ENCODE measurements at places on chromosomes 13 and 19. TPM values are rescaled to one million over a fixed set of nuclear protein-coding genes. Genes with fewer than 3 reads are reported as not detected.
A peak's percentile ranks its signal among the peaks of the same experiment; 100 is the strongest.

GRCh38 chr13:80666782-80667552 lies 326.0 kb upstream of the SPRY2 start:
- DNase-seq = no peak

DNA sequence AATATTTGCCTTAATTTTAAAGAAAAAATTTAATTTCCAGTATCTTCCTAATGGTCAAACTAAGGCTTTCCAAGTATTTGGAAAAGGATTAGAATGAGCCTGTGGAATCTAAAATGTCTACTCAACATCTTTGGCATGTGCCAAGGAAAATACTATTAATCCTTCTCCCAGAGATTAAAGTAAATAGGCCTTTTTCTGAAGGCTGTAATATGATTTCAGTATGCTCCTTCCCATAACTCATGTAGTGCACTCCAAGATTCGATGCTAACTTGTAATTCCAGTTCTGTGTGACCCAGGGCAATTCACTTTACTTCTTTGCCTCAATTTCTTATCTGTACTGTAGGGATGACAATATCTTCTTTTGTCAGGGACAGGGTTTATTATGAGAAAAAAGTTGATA lies 196.9 kb downstream of the ZIC5 start:
- DNase-seq = no peak

- no peak for DNase-seq
Observed at GRCh38 chr13:114009590-114010400, 35.9 kb upstream of the C13orf46 start.

- no peak for DNase-seq
Observed at GRCh38 chr19:11261431-11261970, 823 bp downstream of the DOCK6 start.

DNA sequence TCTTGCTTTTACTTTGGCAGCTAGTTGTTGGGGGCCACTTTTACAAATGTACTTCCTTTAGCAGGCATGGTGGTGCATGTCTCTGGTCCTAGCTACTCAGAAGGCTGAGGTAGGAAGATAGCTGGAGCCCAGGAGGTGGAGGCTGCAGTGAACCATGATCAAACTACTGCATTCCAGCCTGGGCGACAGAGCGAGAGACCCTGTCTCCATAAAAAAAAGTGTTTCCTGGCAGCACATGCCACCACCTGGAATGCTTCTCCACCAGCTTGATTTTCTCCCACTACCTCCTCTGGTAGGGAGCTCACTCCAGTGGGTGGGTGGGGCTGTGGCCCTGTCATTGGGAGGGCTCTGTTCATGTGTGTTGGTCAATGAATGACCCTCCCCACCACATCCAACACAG lies 12.5 kb downstream of the FZR1 start:
- DNase-seq = no peak

DNA sequence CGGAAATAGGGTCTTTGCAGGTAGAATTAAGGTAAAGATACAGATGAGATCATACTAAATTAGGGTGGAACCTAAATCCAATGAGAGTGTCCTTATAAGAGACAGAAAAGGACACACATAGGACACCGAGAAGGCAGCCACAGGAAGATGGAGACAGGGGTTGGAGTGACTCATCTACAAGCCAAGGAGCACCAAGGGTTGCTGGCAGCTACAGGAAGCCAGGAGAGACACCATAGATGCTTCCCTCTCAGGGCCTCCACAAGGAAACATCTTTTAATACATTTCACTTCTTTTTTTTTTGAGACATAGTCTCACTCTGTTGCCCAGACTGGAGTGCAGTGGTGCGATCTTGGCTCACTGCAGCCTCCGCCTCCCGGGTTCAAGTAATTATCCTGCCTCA lies 10.1 kb downstream of the TMEM143 start:
- no peak for DNase-seq

- no peak for DNase-seq
Observed at GRCh38 chr13:75025956-75026355, 456.0 kb downstream of the TBC1D4 start.

DNA sequence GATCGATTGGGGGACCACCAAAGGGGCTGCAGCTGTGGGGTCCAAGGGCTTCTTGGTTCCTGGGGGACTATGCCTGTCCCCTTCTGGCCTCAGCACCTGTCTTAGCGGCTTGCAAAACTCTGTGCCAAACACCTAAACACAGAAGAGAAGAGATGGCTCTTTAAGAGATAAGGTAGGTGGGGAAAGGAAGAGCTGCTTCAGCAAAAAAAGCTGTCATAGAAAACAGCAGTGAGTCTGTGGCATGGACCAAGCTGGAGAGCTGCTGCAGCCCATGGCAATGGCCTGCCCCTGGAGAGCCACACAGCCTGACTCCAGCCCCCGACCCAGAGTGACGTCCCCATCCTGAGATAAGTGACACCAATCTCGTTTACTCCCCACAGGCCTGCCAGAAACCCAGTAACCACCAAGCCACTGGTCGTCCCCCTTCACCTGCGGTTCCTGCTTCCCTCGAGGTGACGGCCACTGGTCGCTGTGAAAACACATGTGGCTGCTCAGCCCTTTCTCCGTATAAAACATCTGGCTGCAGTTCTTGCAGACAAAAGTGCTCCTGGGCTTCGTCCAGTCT lies 25.0 kb upstream of the NAPA start:
- DNase-seq = no peak

DNA sequence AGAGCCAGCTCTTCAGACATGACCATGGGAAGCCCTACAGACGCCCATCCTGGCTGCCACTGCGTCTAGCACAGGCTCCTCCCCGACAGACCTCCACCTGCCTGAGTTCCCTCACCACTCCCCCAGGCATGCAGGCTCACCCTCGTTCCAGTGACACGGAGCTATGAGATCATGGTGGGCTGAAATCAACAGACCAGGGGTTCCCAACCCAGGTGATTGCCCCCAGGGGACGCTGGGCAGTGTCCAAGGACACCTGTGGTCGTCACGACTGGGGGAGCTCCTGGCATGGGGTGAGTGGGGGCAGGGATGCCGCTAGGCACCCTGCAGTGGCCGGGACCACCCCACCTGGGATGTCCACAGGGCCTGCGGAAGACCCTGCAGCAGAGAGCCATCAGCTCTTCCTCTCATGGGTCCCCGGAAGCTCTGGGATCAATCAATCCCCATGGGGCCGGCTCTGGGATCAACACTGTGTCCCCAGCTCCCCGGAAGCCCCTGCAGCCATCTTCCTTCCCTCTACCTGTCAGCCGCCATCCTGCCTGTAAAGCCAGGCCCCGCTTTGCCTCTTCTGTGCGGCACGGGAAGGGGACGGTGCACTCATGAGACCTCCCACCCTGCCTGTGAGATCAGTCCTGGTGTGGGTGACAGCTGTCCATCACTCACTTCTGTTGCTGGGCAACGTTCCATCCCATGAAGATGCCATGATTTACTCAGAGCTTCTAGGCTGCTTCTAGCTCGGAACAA lies 12.8 kb upstream of the MADCAM1 start:
- DNase-seq = no peak

GRCh38 chr13:26386026-26386425 lies 132.1 kb downstream of the CDK8 start:
- no peak for DNase-seq

GRCh38 chr13:74168263-74168675 lies 34.1 kb upstream of the KLF12 start:
- DNase-seq = no peak

The ABHD8 gene
- total RNA-seq = 12.3 TPM

DNA sequence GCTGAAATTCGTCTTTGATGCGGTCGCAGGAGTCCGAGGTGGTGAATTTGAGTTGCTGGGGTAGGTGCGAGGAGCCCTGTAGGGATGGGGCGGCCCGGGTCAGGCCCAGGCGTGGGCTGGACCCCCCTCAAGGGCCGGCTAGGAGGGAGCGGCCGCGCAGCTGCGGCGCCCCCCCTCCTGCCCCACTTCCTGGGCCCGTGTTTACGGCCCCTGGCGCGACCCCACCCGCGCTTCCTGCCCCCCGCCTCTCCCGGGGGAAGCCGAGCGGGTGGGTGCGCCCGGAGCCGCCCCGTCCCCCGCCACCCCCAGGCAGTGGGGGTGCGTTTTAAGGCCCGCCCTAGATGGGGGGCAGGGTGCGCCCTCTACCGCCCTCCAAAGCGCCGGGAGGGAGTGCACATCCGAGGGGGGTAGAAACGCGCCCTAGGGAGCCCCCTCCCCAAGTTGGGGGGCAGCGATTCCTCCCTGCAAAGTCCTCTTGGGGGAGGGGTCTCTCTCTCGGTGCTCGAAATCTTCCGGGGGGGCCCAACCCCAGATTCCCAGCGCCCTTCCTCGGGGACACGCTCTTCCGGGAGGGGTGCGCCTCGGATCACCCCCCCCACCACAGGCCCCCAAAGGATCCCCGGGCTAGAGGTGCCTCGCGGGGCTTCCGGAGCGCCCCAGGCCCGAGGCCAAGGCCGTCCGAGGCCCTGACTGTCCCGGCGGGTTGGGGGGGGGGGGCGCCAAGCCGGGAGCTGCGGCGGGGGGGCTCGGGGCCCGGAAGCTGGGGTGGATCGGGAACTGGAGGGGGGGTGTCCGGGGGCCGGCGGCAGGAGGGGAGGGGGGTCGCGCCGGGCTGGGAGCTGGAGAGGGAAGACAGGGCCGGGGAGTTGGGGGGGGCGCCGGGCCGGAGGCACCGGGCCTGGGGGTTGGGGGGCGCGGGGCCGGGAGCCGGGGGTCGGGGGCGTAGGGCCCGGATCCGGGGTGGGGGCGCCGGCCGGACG lies 823 bp downstream of the TLE5 start:
- DNase-seq = peak; percentile 86

DNA sequence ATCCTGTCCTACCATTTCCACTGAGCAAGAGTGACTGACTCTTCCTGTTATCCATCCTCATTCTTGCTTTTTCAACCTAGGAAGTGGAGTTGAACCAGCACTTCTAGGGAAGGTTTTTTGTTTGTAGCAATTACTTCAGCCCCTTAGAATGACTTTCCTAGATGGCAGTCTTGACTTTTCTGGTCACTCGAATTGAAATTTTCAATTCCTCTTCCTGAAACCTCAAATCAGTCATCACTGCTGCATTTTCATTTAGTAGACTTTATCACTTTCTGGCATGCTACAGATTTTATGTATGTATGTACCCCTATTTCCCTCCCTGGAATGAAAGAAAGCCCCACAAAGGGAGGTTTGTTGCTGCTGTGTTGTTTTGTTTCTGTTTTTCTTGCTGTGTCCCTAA lies 915.9 kb downstream of the PCDH17 start:
- no peak for DNase-seq

DNA sequence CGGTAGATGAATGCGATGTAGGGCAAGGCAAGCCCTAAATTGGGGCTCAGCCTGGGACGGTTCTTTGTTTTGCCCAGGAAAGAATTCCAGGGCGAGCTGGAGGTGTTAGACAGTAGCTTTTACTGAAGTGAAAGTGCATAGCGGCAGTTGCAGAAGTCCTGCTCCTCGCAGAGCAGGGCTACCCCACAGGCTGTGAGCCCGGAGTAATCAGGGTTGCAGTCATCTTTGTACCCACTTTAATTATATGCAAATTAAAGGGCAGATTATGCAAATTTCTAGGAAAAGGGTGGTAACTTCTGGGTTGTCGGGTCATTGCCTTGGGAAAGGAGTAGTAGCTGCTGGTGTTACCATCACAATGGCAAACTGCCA lies 30.5 kb downstream of the VAV1 start:
- DNase-seq = no peak

The CCNA1 gene
- total RNA-seq = not detected

The C19orf81 gene
- total RNA-seq = not detected

The FCER2 gene
- total RNA-seq = not detected

The MUC16 gene
- total RNA-seq = not detected

- DNase-seq = peak; percentile 97
Observed at GRCh38 chr19:10653732-10654609, at the start of gene ILF3. TSS of gene ILF3 (plus strand) at chr19:10654346. CDS start at chr19:10670606, 16,260 bp downstream.

The NLRP11 gene
- total RNA-seq = not detected

- no peak for DNase-seq
Observed at GRCh38 chr19:18741124-18742121, 49.7 kb downstream of the COMP start.

The TNFSF11 gene
- total RNA-seq = not detected

- no peak for DNase-seq
Observed at GRCh38 chr13:58048670-58049069, 417.1 kb downstream of the PCDH17 start.

Data from naive thymus-derived CD4-positive, alpha-beta T cell (primary cell).